ENCODE measurements at places on chromosomes 7 and 10.

GRCh38 chr7:156612930-156613329 is 27.6 kb upstream of the RNF32 start:
- DNase-seq: no peak

DNA sequence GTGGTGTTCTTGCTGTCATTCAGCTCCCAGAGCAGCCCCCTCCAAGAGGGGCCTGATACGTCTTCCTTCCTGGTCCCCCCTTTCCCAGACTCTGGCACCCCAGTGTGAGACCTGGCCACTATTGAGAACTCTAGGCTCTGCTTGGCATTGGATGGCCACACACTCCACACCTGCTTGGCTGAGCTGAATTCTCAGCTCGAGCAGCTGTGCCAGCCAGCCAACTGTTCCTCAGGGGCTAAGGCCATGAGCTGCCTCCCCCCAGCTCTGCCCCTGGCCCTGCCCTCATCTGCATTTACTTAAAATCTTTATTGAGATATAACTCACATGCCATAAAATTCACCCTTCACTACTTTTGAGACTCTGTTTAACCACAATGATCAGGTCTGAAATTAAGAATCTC is 6.7 kb downstream of the TLL2 start:
- DNase-seq: no peak

- no peak for DNase-seq
Measured at GRCh38 chr7:148116195-148116594, 474.4 kb upstream of the C7orf33 start.

DNA sequence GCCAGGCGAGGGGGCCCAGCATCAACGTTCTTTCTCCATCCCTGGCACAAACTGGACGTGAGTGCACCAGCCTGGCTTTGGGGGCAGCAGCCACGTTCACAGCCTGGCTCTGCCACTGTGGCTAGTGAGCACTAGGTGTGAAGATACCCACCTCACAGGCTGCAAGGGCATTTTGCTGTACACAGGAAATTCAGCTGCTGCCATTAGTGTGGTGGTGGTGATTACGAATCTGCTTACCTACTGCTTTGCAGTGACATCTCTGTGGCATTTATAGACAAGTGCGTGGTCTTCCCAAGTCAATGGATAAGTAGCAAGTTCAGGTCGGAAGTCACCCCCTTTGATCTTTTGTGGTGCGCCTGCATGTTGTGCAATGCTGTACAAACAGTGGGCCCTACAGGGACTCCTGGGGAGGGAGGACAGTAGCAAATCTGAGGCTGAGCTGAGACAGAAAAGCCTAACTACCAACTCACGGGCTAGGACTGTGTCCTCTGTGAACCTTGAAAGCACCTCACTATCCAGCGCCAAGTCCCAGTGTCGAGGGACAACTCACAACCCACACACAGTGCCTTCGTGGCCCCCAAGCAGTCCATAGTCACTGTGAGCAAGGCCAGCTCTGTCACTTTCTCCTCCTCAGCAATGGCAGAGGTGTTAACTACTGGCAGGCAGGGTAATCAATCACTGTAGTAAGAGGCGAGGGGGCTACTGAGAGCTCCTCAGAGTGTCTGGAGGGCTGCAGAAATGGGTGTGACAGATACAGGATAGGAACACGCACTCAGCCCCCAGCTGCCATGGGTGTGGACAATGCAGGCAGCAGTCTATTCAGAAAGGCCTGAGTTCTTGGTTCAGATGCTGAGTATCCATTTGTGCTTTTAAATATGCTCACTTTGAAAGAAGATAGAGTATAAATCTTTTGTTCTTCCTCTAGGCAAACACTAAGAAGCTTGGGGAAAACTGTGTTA is 17.0 kb upstream of the MMP21 start:
- no peak for DNase-seq

DNA sequence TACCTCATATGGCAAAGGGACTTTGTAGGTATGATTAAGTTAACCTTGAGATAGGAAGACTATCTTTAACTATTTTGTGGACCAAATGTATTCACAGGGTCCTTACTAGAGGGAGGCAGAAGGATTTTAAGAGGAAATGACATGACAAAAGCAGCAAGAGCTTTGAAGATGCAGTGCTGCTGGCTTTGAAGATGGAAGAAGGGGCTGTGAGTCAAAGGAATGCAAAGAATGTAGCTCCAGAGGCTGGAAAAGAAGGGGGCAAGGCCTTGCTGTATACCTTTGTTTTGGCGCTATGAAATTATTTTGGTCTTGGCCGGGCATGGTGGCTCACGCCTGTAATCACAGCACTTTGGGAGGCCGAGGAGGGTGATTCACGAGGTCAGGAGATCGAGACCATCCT is 3.2 kb upstream of the NRBF2 start:
- DNase-seq: no peak

GRCh38 chr10:10826125-10826524 is 191.5 kb upstream of the CELF2 start:
- no peak for DNase-seq

- no peak for DNase-seq
Measured at GRCh38 chr7:148953676-148954075, 69.6 kb upstream of the EZH2 start.

GRCh38 chr7:117666031-117666430 is 186.2 kb downstream of the CFTR start:
- no peak for DNase-seq

- DNase-seq: no peak
Measured at GRCh38 chr10:121309164-121309563, 289.1 kb downstream of the FGFR2 start.

DNA sequence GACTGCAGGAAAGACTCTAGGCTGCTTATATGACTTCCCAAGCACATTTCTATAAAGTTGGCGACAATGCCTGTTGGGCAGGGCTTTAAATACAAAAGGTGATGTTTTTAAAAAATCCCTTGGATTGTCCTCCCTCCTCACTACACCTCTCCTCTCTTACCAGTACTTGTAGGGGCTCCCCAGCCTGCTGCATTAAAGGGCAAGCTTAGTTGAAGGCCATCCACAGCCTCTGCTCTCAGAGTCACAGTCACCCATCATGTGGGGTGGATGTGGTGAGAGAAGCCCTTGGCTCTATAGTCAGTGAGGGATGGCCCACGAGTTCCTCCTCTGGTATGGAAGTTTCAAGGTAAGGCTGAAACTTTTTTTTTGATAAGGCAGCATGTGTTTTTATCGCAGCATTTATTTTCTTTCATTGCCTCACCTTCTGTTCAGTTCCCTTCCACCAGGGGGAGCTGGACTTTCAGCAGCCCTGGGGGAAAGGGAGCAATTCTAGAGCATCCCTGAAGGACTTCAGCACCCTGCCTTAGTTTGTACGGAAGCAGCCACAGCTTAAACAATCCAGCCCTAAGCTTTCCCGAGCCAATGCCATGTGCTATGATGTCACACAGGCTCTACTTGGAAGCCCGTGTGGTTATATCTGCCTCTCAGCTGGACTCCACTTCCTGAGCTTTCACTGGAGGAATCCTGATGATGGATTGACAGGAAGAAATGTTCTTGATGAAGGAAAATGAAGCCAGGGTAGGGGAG is 131.9 kb downstream of the CALCR start:
- no peak for DNase-seq

DNA sequence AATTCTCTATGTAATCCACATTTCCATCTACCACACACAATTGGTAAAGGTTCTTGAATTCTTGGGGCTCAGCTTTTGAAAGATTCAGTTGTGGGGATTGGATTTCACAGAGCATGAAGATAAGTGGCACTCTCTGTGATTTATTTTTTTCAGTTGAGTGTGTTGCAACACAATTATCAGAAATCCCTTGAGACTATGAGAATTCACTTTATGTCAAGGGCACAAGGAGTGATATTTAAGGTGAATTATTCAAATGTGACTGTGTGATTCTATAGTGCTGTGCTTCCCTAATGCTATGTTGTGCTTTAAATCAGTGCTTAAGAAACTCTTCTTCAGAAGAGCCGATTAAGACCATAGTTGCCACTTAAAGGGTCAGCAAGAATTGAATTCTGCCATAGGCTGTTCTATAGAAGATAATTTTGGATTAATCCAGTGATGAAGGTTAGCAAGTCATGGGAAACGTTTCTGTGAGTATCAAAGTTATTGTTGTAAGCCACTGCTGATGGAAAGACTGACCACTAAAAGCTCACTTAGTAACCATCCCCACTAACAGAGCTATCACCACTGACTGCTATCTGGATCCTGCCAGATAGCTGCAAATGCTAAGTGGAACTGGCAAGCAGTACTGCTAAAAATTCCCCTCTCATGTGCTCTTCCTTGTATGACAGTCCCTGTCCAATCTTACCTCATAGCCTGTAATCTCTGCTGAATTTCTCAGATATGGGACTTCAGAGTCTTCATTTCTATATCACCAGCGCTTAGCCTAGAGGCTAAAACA is 134.0 kb upstream of the SEMA3D start:
- no peak for DNase-seq

DNA sequence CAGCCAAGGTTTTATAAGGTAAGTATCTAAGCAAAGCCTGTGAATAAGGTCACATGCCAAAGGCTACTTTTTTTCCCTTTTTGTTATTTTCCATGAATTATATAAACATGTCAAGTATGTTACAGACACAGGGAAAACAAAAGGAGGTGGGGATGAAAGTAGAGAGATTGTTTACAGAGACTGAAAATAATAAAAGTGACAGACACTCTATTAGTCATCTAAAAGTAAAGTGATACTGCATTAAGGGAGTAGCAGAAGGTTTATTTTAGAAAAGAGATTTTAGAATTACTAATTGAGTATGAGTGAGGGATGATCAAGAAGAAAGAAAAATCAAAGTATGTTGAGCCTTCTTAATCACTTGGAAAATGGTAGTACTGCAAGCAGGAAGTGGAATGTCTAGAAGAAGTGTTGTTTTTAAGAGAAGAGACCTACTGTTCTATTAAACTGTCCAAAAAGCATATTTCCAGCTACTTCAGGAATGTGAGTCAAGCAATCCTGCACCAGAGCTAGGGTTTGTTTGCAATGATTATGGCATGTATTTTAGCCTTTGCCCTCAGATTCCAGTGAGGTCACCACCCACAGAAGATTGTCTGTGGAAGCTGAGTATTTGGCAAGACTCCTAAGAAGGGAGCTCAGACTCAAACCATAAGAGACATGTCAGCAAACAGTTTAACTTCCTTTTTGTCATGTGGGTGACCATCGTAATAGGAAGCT is 177.9 kb upstream of the PLXDC2 start:
- DNase-seq: no peak

GRCh38 chr10:74822521-74823089 is 3.8 kb upstream of the KAT6B start:
- no peak for DNase-seq

DNA sequence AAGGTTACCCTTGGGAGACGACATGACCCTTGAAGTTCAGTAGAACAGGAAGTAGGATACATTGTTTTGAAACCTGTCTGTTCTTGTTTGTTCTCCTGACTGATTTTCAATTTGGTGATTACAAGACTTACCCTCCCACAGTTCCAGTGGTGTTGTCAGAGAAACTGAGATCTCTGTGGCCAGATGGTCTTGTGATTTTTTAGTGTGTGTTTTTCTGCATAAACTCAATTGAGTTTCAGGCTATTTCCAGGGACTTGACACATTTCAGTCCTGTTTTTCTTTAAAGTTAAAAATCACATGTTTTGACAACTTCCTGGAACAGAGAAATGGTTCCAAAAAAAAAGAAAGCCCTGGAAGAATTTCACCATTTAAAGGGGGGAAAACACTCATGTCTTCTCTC is 22.3 kb downstream of the PIK3CG start:
- DNase-seq: no peak

DNA sequence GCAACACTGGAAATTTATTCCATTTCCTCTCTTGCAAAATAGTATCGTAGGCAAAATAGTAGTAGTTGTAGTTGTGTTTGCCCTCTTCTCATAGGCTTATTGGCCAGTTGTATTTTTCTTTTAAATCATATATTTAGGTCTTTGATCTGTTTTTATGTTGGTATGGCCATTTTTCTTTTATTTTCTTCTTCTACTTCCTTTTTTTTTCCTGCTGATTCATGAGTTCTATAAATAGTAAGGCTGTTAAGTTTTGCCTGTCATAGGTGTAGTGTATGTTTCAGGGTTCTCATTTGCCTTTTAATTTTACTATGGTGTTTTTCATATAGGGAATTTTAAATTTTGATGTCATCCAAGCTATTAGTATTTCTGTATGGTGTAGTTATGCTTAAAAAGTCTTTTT is 25.4 kb upstream of the MRC1 start:
- no peak for DNase-seq

GRCh38 chr10:79425074-79425532 is 20.3 kb downstream of the ZCCHC24 start:
- DNase-seq: no peak

DNA sequence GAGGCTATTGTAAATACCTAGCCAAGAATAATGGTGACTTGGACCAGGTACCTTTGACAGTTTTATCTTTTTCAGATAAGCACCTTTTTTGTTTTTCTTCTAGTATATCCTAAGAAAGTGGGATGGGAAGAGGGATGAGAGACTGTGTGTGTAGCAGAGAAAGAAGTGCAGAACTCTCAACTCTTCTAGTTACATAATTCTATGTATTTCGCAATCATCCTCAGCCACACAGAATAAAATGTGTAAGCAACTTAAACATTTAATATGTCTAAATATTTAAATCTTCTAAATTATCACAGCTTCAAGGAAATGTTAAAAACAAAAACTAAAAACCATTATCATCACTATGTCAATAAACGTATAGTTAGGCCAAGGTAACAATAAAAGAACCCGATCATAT is 42.6 kb upstream of the GSAP start:
- no peak for DNase-seq

DNA sequence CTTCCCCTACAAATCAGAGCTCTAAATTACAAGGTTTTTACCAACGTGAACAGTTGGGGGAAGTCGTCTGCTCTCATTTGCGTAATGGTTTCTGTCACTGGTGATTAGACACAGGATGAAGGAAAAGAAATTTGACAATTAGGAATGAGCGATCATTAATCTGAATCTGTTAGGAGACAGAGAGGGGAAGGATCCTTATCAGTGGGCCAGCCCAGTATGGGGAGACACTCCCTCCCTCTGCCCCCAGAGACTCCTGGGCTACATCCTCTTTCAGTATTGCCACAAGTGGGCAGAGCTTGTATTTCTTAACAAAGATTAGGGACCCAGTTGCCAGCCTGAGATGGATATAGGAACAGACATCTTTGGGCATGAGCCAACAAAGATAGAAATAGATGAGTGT is 15.5 kb downstream of the HIF1AN start:
- DNase-seq: no peak

GRCh38 chr7:148473703-148474480 is 116.7 kb upstream of the C7orf33 start:
- no peak for DNase-seq

- DNase-seq: no peak
Measured at GRCh38 chr7:33807779-33808482, 97.4 kb upstream of the BMPER start.

GRCh38 chr7:101018271-101019167 is 1.4 kb upstream of the MUC17 start:
- no peak for DNase-seq

DNA sequence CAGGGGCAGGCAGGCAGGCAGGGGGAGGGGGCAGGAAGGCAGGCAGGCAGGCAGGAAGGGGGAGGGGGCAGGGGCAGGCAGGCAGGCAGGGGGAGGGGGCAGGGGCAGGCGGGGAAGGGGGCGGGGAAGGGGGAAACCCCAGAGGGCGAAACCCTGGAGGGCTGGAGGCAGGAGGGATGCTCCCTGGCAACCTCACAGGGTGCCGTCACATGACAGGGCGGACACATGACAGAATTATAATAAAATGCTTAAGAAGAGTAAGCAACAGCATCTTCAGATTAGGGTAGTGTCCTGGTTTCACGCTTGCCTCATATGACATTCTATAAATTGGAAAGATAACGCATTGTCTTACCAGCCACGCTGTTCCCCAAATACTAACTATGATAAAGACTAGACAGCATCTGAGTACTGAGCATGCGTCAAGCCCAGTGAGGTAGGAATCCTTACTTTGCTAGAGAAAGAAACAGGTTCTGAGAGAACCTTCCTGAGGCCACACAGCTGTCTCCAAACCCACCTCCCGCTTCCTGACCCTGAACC is 131.6 kb downstream of the DIP2C start:
- no peak for DNase-seq

Data from DMS 273 treated with DMSO at 0.1 percent for 48 hours (cell line).